ENCODE measurements at places on chromosomes 2 and 18.

DNA sequence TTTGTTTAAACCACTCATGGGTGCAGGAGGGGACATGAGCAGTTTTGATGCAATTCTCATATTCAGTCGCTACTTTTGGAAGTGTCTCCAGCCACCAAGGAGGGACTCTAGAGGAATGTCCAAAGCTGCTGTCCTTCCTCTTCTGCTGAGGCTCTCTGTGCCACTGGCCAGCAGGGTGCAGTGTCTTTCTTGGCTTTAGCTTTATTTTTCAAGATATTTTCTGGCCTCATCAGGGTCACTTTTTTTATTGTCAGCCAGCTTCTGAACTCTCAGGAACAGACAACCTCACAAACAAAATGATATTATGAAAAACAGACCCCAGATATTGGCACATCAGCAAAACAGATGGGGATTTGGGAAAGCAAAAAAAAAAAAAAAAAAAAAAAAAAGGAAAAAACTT lies 289.3 kb upstream of the ZSWIM2 start:
- no peak for DNase-seq

GRCh38 chr2:127176371-127177311 lies 43.5 kb downstream of the CYP27C1 start:
- DNase-seq: no peak

DNA sequence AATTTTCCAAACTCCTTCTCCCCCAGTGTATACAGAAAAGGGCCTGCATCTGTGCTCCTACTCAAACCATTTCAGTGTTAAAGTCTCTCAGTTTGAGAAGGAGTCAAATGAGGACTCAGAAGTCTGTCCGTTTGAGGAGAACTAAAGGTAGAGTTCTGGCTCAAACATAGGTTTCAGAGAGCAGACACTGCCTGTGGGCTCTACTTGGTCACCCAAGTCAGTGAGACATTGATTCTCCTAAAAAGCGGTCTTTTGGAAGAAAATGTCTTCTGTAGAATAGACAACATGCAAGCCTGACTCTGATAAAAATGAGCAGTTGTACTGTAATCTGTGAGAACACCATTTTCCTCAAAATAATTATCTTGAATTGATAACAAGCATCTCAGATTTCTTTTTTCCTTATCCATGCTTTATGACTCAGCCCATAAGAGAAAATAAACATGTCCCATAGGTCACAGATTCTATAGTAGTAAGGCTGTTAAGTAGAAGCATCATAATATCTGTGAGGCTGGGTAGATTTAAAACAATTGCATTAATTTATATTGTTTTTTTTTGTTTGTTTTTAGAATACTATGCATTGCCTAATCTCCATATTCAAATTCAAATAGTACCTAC lies 82.8 kb downstream of the ASXL3 start:
- no peak for DNase-seq

GRCh38 chr18:76491776-76492668 lies 3.0 kb downstream of the ZNF516 start:
- no peak for DNase-seq

DNA sequence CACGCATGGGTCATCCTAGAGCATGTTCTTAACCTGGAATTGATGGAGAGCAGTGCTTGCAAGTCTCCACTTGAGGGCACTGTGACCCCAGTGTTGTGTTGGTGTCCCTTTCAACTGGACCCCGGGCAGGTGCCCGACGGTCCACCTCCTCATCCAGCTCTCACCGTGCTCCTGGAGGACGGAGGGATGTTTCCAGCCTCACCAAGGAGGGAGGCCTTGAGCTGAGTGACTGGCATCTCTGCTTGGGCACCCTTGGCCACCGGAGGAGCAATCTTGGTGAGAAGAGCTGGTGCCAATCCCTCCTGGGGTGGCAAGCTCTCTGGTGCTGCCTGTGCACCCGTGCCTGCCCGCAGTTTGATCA lies 45.4 kb upstream of the ASB18 start:
- no peak for DNase-seq

- no peak for DNase-seq
Measured at GRCh38 chr2:72576459-72576858, 249.4 kb downstream of the EXOC6B start.

- no peak for DNase-seq
Measured at GRCh38 chr2:70771446-70771845, 3.4 kb upstream of the ADD2 start.

Measured in NCI-H1092 (cell line).